Activated naive CD8-positive, alpha-beta T cell treated with anti-CD3 and anti-CD28 coated beads, Interleukin-2, amount 50 U/mL, for 24 hours (primary cell): ENCODE measurements at places on chromosomes 7 and 10.

GRCh38 chr10:49360271-49361177 is 35.4 kb downstream of the DRGX start:
- DNase-seq = no peak

GRCh38 chr7:6268907-6269306 is 3.5 kb downstream of the CYTH3 start:
- no peak for DNase-seq

DNA sequence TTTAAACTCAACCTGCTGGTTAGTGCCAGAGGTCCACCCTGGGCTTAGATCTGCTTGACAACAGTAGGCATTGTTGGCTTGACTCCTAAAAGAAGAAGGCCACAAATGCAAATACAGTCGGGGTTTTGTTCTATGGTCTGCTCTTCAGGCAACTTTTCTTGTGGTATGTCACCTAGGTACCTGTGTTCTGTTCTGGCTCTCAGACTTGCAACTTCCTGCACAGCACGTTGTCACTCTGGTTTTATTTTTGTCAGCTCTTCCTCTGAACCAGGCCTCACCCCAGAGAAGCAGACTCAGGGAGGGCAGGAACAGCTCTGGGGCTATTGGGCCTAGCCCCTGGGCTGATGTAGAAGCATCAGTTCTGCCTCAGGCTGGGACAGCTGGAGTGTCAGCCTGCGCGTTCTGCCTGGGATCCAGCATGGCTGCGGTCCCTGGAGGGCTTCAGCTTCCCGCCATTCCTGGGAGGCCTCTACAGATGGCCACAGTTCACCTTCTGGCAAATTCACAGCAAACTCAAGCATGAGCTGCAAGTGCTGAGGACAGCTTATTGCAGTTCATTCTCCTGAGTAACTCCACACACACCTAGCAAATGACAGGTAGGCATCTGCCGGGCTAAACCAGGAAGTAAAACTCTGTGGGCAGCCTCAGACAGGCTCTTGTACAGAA is 11.0 kb upstream of the PDCD4 start:
- DNase-seq = no peak

DNA sequence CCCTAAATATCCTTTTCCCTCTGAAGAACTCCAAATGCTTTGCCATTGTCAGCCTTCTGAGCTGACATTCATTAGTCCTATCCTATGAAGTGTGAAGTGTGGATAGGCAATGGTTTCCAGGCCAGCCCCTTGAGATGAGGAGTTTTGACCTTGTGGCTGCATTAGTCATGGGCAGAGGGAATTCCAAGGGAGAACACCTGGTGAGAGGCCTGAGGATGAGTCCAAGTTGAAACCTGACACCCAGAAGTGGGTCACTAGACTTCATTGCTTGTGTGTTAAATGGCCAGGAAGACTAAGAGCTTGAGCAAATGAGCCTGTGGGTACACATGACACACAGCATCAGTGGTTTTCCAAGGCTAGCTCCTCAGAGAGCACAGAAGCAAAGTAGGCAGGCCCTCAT is 260.8 kb downstream of the SKAP2 start:
- no peak for DNase-seq

- DNase-seq = no peak
Observed at GRCh38 chr10:12896251-12896650, 105.3 kb downstream of the CCDC3 start.

DNA sequence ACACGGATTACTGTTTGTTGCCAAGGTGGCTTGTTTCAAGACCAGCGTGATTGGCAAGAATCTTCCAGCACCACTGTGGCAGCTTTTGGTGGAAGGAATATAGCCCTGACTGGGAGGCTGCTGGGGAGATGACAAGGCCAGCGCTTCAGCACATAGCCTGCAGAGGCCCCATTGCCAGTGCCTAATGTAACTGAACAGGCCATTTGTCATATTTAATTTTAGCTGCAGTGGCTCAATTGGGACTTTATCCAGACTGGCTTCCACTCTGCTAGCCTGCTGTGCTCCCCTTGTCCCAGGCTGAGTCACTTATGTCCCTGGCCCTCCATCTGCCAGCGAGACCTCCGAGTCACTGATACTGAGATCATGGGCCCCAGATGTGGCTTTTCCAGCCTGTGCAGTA is 483.1 kb downstream of the GALNT17 start:
- no peak for DNase-seq

DNA sequence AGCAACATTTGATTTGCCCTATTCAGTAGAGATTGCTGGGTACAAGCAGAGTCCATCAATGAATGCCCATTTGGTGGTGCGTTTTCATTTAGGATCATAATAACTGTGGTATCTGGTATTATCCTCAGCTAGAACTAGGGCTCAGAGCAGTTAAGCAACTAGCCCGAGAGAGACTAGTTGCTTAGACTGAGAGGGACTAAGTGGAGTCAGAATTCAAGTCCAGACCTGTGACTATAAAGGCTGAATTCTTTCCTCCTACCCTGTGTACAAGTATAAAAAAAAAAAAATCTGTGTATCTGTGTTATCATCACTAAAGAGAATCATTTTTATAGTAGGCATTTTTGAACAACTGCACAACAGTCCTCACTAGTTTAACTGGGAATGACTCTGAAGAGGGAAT is 45.3 kb upstream of the DKK1 start:
- DNase-seq = no peak

DNA sequence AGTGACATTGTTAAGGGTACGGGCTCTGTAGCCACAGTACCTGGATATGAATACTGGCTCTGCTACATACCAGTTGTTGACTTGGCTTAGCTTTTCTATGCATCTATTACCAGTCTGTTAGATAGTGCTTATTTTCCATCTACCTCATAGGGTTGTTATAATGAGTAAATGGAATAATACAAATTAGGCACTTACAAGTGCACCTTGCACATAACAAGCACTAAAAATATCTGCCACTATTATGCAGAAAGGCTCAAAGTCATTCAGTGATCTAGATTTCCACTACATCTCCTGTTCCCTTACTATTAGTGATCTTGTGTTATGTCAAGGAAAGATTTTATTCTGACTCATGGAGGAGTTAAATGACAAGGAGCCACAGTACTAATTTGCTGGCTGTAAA is 27.9 kb upstream of the ZEB1 start:
- no peak for DNase-seq

DNA sequence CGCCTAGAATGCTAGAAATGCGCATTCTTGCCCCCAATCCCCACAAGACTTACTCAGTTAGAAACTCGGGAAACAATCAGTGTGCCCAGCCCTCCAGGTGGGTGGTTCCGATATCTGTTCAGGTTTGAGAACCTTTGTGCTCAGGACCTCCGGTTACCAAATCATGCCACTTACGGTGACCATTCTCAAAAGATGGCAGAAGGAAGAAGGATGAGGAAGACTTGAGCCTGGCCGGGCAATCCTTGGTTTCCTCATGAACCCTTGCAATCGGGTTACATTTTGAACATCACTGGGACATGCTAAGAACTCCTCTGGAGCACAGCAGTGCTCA is 52.1 kb downstream of the RBM17 start:
- DNase-seq = no peak

- no peak for DNase-seq
Observed at GRCh38 chr7:151109094-151110048, 23.1 kb downstream of the AGAP3 start.
